Stimulated activated CD8-positive, alpha-beta memory T cell treated with anti-CD3 and anti-CD28 coated beads, Interleukin-7, amount 100 ng/mL, for 48 hours (primary cell): ENCODE measurements at places on chromosomes 3 and 15.

DNA sequence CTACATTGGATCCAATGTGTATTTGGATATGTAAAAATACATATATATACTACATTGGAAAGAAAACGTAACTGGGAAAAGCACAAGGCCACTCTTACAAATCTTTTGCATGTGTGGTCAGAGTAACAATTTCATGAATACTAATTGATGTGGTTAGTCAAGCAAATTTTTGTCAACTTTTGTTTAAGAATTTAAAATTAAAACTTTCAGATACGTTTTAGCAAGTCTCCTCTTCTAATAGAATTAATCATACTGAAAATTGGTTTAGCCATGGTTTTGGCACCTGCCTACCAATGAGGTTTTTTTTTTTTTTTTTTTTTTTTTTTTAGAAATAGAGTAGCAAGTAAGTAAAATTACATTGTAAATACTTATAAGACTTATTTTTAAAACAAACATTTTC lies 153.0 kb upstream of the CGNL1 start:
- DNase-seq = no peak

DNA sequence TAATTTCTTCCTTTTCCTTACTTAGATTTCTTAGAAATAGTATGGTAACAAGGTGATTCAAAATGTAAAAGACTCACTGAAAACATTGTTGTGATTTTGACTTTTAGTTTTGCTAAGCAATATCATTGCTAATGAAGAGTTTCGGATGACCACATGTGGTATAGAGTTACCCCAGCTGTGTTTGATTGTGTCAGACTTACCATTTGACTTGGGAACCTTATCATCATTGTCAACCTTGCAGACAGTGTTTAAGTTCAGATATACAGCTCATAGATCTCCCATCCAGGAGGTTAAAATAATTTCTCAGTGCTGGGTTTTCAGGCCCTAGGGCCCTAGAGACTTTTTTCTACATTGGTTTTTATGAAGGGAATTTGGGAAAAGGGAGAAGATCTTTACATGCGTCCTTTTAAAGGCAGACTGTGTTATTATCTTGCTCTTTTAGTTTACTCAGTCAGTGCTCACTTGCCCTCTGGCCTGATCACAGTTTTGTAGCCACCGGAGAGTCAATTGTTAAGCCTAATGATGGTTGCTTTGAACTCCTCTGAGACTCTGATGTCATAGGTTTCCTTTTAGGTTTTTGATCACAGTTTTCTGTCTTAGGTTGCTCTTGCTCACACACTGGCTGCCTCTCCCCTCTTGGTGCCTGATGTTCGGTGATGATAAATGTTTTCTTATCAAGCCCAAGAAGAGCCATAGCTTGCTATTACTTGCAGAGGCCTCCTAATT lies 133.5 kb upstream of the ZPLD1 start:
- no peak for DNase-seq

- DNase-seq = no peak
These were observed 95.7 kb downstream of the RORA start for GRCh38 chr15:61133361-61133760.

GRCh38 chr15:73054417-73054953 lies 2.2 kb downstream of the NEO1 start:
- no peak for DNase-seq

- DNase-seq = no peak
These were observed 1032.4 kb downstream of the MCTP2 start for GRCh38 chr15:95263751-95264150.

- DNase-seq = no peak
These were observed 52.4 kb downstream of the EIF4E3 start for GRCh38 chr3:71672807-71673206.
